ENCODE measurements at places on chromosomes 7 and 10. TPM values are rescaled to one million over a fixed set of nuclear protein-coding genes. Genes with fewer than 3 reads are reported as not detected.

Gene CFAP70
- 1.3 TPM for total RNA-seq

Gene C7orf57
- not detected for total RNA-seq

DNA sequence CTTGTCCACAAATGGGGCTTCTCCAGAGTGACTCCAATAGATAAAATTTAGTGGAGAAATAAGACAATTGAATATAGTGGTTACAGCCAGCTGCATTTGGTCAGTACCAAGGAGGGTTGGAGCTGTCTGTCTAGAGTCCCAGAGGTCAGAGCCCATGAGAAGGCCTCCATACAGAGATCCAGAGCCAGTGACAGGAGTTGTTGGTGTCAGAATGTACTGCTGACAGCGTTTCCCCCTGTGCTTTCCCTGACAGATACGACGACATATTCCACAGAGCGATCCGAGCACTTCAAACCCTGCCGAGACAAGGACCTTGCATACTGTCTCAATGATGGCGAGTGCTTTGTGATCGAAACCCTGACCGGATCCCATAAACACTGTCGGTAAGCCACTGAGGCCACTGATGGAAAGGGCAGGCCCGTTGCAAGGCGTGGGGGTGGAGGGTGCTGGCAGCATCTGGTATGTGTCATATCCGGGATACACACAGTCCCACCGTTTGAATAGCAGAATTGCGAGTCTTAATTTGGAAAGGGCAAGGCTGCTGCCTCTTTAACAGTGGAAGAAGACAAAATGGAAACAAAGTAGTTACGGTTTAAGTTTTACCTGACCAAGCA, 483.6 kb downstream of the NRG3 start:
- H3K27ac ChIP-seq: peak overlapping the region; percentile 66
- H3K4me3 ChIP-seq: peak overlapping the region; percentile 18
- H3K36me3 ChIP-seq: no peaks in the 10 kb centered on the region
- peaks cover 4% of the 10 kb centered on the region for H3K4me1 ChIP-seq
- no peaks in the 10 kb centered on the region for H3K27me3 ChIP-seq

- no peak within 1 kb of the TSS for H3K4me3 ChIP-seq
- H3K27me3 ChIP-seq: no peaks in the 10 kb centered on the region
- H3K27ac ChIP-seq: no peak within 1 kb of the TSS
- DNase-seq: no peak
Observed at GRCh38 chr10:101843032-101844021, at the start of gene KCNIP2. KCNIP2 (minus strand) TSS chr10:101843800; CDS start chr10:101843568, 232 bp downstream.

Measured in fibroblast of lung (primary cell).